ENCODE measurements at places on chromosomes 5 and 9. TPM values are rescaled to one million over a fixed set of nuclear protein-coding genes. Genes with fewer than 3 reads are reported as not detected.

GRCh38 chr9:18791074-18791473, 241.9 kb downstream of the SAXO1 start:
- no peak for DNase-seq

- DNase-seq: no peak
These were observed 292.0 kb upstream of the ZNF608 start for GRCh38 chr5:125038477-125038876.

GRCh38 chr9:36845844-36846243, 188.2 kb downstream of the PAX5 start:
- no peak for DNase-seq

DNA sequence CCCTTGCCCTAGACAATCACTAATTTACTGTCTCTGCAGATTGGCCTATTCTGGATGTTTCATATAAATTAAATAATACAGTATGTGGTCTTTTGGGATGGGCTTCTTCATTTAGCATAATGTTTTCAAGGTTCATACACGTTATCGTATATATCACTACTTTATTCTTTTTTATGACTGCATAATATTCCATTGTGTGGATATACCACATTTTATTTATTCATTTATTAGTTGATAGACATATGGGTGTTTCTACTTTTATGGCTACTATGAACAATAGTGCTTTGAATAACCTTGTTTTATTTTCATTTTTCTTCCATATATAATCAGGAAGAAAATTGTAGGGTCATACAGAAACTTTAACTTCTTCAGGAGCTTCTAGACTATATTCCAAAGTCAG, 108.5 kb upstream of the PAPPA start:
- no peak for DNase-seq

DNA sequence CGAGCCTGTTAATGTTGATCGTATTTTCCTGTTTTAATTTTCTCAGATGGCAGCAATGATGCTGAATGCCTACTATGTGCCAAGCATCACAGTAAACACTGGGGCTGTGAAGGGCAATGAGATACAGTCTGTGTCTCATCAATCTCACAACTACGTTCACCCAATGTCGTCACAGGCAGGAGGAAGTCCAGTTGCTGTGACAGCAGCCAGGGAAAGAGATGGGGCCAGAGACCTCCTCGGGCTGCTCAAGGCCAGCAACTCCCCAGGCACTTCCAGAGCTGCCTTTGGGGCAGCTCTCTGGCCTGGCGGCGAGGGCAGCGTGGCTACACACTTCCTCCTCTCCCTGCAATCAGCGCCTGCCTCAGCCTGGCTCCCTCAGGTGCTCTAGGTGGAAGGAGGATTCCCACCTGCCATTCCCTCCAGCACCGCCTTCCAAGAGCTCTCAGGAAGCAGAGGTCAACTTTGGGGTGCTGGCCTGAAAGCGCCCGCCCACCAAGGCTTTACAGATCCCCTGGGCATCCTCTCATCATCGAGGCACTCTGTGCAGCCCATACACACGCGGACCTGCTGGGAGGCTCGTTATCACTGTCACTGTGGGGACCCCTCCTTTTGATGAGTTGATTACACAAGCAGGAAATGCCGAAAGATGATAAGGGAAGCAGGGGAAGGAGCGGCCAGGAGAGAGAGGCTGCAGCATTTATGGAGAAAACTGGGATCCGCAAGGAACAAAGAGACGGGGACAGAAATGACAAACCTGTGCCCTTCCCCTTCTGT, 159.2 kb downstream of the ZDHHC21 start:
- no peak for DNase-seq

DNA sequence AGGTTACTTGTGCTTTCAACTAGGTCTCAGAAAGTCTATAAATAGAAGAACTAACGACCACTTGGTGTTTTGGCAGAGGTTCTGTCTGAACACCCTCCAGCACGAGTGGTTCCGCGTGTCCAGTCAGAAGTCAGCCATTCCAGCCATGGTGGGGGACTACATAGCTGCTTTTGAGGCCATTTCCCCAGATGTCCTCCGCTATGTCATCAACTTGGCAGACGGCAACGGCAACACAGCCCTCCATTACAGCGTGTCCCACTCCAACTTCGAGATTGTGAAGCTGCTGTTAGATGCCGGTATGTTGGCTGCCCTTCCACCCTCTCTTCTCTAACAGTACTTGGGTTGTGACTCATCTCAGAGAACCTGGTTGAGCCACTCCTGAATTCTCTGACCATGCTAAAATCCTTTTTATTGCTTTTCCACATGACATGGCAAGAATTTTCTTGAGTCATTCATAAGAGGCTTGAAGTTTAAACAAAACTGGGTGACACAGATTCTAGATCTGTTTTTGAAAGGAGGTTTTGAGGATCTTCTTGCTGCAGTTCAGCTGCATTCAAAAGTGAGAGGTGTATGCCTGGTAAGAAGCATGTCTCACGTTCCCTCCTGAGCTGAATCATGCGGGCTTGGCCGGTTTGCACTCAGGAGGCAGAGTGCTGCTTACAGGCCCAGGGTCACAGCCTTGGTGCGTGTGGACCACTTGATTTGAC, 103.1 kb upstream of the DMRT1 start:
- no peak for DNase-seq

- no peak for DNase-seq
These were observed 135.3 kb upstream of the WWC1 start for GRCh38 chr5:168156170-168156569.

GRCh38 chr5:50738864-50739263, 72.4 kb downstream of the PARP8 start:
- DNase-seq: no peak

DNA sequence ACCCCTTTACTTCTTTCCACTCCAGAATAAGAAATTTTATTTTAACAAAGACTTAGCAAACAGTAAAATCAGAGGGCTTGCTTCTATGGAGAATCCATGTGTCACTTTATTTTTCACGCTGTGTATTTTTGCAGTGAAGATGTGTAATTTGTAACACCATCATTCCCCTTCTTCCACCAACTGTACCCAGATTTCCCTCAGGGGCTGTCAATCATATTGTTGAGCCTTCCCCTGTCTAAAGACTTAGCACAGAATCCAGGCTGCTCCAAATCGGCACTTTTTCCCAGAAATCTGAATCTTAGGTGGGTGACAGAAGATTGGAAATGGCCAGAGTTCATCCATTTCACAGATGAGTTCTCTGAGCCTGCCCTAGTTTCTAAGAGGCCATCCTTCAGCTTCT, 115.9 kb downstream of the GNAQ start:
- DNase-seq: no peak

DNA sequence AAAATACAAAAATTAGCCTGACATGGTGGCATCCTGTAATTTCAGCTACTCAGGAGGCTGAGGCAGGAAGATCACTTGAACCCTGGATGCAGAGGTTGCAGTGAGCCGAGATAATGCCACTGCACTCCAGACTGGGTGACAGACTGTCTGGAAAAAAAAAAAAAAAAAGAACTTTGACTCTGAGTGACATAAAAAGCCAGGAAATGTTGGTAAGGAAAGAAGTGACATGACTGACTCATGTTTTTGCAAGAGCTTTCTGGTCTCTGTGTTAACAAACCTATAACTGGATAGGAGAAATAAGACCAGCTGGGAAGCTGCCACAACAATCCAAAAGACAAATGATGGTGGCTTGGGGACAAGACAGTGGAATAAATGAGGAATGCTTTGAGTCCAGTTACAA, 272.1 kb downstream of the HINT1 start:
- DNase-seq: no peak

DNA sequence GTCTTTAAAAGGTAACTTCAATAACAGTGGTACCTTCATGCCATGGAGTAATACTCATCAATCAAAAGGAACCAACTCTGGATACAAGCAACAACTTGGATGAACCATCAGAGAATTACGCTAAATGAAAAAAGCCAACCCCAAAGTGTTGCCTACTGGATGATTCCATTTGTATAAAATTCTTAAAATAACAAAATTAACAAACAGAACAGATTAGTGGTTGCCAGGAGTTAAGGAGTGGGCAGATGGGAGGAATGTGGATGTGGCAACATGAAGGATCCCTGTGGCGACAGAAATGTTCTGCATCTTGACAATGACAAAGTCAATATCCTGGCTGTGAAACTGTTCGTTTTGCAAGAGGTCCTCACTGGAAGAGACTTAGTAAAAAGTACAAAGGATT, 50.5 kb downstream of the SPTLC1 start:
- DNase-seq: no peak

- no peak for DNase-seq
These were observed 17.0 kb downstream of the OR13J1 start for GRCh38 chr9:35852876-35853865.

- DNase-seq: no peak
These were observed 424.5 kb downstream of the ENC1 start for GRCh38 chr5:74216012-74216411.

- no peak for DNase-seq
These were observed 63.2 kb downstream of the NRG2 start for GRCh38 chr5:139979943-139980342.

DNA sequence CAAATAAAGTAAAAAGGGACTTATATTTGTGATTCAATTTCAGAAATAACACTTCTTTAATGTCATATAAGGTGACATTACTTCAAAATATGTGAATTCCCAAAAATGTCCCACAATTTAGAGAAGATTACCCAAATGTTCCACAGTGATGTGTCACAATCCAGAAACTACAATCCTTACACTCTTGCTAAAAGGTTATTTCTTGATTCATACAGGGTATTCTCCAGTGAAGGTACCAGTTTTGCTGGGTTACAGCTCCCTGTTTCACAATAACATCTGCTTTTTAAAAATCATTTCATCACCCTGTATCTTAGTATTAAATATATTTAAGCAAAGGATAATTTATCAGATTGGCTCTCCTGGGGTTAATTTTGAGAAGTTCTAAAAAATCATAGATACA, 11.0 kb downstream of the FBN2 start:
- no peak for DNase-seq

DNA sequence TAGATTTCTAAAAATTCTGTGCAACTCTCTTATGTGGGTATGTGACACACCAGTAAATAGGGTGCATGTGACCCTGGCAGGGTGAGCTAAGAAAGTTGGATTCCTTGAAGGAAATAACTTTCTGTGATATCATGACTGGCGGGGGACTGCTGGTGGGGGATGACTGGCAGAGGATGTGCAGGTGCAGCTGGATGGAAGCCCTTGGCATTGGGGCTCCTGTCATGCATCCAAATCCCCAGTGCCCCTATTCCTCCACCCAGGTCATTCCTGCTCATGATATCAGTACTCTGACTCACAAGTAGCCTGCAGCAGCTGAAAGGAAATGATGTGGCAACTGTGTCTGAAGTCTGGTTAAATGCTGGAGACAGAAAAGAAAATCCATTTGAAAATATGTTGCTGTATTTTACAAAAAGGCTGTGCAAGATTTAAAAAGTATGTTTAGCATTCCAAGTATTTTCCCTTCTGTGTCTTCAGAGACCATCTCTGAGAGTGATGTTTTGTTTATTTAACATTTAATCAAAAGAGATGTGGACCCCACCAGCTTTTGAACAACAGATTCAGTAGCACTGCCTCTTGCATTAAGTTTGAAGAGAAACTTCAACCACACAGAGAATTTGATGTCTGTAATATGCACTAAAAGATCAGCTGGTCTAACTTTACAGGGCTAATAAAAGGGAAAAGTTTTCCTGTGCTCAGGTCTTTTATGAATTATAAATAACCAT, 17.9 kb upstream of the ZSWIM6 start:
- DNase-seq: no peak

GRCh38 chr5:132493821-132494220, 3.2 kb upstream of the IRF1 start:
- DNase-seq: peak; percentile 23

DNA sequence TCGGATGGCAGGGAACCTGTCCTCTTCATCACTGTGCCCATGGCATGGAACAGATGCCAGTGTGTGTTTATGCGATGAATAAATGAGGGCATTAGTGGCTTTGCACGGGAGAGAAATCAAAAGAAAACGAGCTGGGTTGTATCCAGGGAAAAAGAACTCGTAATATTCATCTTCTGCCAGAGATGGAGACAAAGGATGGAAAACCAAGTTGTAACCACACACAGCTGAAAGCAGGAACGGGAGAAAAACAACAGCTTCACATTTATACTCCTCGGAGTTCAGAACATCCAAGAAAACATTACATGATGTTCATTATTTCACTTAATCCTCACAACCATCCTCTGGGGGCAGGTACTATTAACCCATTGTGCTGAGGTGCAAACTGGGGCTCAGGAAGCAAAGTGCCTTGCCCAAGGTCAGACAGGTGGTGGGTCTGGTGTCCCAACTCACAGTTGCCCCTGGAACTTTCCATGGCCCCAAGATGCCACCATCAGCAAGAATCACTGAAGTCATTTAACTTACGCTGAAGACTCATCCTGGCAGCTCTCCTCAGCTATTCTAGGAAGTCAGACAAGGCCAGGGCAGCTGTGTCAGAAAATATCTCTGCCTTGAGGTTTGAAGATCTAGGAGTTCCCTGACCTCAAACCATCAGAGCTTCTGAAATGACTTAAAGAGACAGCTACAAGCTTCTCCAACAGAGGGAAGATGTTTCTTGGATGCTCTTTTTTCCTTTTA, 250.4 kb downstream of the NSG2 start:
- no peak for DNase-seq

Gene C1QTNF2
- total RNA-seq: not detected

Gene SPATA31A3
- not detected for total RNA-seq

Gene MARCHF3
- 10.5 TPM for total RNA-seq

Gene MLLT3
- total RNA-seq: 54.6 TPM

Gene DEPDC1B
- total RNA-seq: 40.4 TPM

Gene SV2C
- total RNA-seq: 0.88 TPM

Gene QRFP
- total RNA-seq: not detected

Gene SLC24A2
- not detected for total RNA-seq

Gene STPG3
- total RNA-seq: not detected

Gene FAM81B
- total RNA-seq: not detected

Gene LCN2
- not detected for total RNA-seq

Gene COL5A1
- 0.04 TPM for total RNA-seq

All from activated naive CD4-positive, alpha-beta T cell treated with anti-CD3 and anti-CD28 coated beads, Interleukin-2, amount 50 U/mL, for 72 hours (primary cell).